ENCODE measurements at places on chromosomes 1 and 21. TPM values are rescaled to one million over a fixed set of nuclear protein-coding genes. Genes with fewer than 3 reads are reported as not detected.

AADACL3 gene
- polyA plus RNA-seq: not detected

CNST gene
- polyA plus RNA-seq: 24.1 TPM

FNDC5 gene
- 47.7 TPM for polyA plus RNA-seq

CRABP2 gene
- 69.1 TPM for polyA plus RNA-seq

KRTAP10-5 gene
- polyA plus RNA-seq: not detected

NECTIN4 gene
- 4.7 TPM for polyA plus RNA-seq

C1QB gene
- 10.9 TPM for polyA plus RNA-seq

CRP gene
- polyA plus RNA-seq: not detected

KCNH1 gene
- polyA plus RNA-seq: 0.14 TPM

CALML6 gene
- 0.22 TPM for polyA plus RNA-seq

TMCO4 gene
- polyA plus RNA-seq: 15.5 TPM

CFHR4 gene
- polyA plus RNA-seq: not detected

NR5A2 gene
- polyA plus RNA-seq: 2.9 TPM

NPHS2 gene
- 427 TPM for polyA plus RNA-seq

RGS7 gene
- polyA plus RNA-seq: 6.5 TPM

TNNI3K gene
- 0.62 TPM for polyA plus RNA-seq

CHIA gene
- polyA plus RNA-seq: not detected

RNU1-4 gene
- polyA plus RNA-seq: not detected

LCE1D gene
- not detected for polyA plus RNA-seq

MCOLN2 gene
- 0.29 TPM for polyA plus RNA-seq

RXFP4 gene
- polyA plus RNA-seq: 0.32 TPM

C1orf56 gene
- 13.7 TPM for polyA plus RNA-seq

XCL1 gene
- 0.19 TPM for polyA plus RNA-seq

DNALI1 gene
- 53.5 TPM for polyA plus RNA-seq

KISS1 gene
- not detected for polyA plus RNA-seq

SV2A gene
- 8.4 TPM for polyA plus RNA-seq

ANKRD65 gene
- polyA plus RNA-seq: 19.9 TPM

LAMC2 gene
- 6.0 TPM for polyA plus RNA-seq

ADAM30 gene
- polyA plus RNA-seq: not detected

TRAF3IP3 gene
- 1.2 TPM for polyA plus RNA-seq

RHEX gene
- polyA plus RNA-seq: 2.5 TPM

FCRL2 gene
- polyA plus RNA-seq: not detected

ABCG1 gene
- polyA plus RNA-seq: 11.5 TPM

OR10T2 gene
- polyA plus RNA-seq: not detected
